ENCODE measurements at places on chromosomes 1 and 21. TPM values are rescaled to one million over a fixed set of nuclear protein-coding genes. Genes with fewer than 3 reads are reported as not detected.

GRCh38 chr1:218495931-218496330 lies 150.8 kb downstream of the TGFB2 start:
- DNase-seq = no peak

GRCh38 chr1:157992031-157992832 lies 1.2 kb upstream of the KIRREL1 start:
- DNase-seq = peak; percentile 53

Gene HMCN1
- 37.6 TPM for total RNA-seq

DNA sequence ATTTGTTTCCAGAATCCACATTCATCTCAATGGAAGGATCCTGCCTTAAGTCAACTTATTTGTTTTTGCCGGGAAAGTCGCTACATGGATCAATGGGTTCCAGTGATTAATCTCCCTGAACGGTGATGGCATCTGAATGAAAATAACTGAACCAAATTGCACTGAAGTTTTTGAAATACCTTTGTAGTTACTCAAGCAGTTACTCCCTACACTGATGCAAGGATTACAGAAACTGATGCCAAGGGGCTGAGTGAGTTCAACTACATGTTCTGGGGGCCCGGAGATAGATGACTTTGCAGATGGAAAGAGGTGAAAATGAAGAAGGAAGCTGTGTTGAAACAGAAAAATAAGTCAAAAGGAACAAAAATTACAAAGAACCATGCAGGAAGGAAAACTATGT lies 2.6 kb downstream of the GADD45A start:
- DNase-seq = no peak

DNA sequence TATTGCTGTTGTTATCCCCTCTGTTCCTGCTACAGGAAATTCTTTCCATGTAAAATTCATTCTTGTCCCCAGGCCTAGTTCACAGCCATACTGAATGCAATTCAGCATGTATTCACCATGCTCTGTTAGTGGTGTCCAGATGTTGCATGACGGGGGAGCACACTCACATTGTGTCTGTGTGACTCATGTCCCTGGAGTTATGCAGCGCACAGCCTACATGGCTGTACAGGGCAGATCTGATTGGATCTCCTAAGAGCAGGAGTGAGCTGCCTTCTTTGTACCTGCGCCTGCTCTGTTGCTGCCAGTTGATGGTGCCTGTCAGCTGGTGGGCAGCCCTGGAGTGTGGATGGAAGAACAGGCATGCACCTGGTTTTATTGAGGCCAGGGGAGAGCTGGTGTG lies 17.6 kb downstream of the HTR6 start:
- DNase-seq = no peak

Gene ZNF692
- total RNA-seq = 17.2 TPM

Gene SHISAL2A
- not detected for total RNA-seq
